ENCODE measurements at places on chromosomes 6 and 20.

DNA sequence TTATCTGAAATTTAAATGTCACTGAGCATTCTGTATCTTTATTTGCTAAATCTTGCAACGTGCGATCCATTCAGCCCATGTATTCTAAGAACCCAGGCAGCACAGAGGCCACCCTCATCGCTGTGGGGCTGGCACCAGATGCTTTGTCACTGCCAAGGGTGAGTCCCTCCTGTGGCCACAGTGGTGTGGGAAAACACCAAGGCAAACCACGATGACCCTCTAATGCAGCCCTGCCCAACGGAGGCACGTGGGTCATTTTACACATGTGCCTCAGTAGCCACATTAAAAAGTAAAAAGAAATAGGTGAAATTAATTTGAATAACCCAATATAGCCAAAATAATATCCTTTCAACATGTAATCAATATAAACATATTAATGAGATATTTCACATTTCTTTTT lies 221.7 kb downstream of the UNC5CL start:
- DNase-seq = no peak

GRCh38 chr6:106792536-106793236 lies 163.3 kb downstream of the QRSL1 start:
- no peak for DNase-seq

DNA sequence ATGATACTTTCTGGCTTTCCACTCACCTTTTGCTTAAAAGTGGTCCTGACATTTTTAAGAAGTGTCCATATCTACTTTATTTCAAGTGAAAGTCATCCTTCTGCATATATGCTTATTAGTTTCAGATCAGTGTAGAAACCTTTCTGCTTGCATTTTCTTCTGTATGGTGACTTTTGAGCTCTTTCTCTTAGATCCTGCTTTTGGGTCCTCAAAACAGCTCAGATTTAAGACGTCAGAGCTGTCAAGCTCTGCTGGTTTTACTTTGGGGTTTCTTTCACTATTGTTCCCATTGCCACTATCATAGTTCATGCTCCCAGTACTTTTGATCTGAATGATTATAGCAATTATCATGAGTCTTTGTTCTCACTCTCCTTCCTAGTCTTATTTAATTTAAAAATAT lies 41.7 kb downstream of the BCKDHB start:
- DNase-seq = no peak

GRCh38 chr6:166466178-166467122 lies 83.7 kb upstream of the MPC1 start:
- no peak for DNase-seq

GRCh38 chr20:24662322-24662721 lies 192.9 kb downstream of the SYNDIG1 start:
- DNase-seq = no peak

DNA sequence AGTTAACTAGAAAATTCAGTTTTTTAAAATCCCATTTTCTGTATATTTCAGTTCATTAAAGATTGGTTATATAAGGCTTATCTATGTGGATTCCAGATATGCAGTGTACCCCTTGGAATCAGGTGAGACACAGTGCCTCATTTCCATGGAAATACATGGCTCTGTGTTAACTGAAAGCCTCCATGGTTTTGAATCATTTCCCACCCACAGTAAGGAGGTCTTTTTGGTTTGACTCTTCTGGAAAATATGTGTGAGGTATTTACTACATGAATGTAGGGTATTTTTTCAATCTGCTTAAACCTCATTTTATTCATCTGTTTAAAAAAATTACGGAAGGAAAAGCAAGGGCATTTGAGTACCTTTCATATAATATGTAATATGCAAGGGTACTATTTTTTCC lies 25.5 kb downstream of the RNF144B start:
- DNase-seq = no peak

DNA sequence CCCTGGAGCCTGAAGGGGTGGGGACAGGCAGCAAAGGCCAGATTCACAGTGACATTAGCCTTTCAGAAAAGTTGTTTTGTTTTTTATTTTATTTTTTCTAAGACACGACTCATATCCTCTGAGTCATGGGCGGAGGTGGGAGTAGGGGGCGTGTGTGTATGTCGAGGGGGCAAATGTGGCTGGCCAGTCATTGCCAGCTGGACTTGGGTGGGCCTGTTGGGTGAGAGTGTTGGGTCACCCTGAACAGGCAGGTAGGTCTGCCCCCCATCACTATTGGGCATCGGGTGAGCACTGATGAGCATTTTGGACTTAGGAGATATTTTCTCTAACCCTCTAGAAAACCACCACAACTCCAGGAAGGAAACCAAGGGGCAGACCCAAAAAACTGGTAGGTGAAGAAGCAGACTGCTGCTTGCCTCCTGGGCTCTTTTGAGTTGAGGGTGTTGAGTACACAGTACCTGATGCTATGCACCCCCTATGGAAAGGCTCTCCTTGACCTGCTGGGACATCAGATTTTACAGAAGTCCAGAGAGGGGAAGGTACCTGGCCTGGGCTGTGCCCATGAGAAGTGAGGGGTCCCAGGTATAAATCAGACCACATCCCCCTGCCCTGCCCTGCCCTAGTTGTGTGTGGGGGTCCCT lies 5.6 kb downstream of the SMIM29 start:
- DNase-seq = no peak

All from stimulated activated CD8-positive, alpha-beta memory T cell treated with anti-CD3 and anti-CD28 coated beads, Interleukin-2, amount 100 ng/mL, for 1 hour (primary cell).